Adipocyte (in vitro differentiated cells): ENCODE measurements at places on chromosomes 1 and 21.

GRCh38 chr1:66182551-66183178, 351.3 kb upstream of the SGIP1 start:
- DNase-seq = peak; percentile 77

DNA sequence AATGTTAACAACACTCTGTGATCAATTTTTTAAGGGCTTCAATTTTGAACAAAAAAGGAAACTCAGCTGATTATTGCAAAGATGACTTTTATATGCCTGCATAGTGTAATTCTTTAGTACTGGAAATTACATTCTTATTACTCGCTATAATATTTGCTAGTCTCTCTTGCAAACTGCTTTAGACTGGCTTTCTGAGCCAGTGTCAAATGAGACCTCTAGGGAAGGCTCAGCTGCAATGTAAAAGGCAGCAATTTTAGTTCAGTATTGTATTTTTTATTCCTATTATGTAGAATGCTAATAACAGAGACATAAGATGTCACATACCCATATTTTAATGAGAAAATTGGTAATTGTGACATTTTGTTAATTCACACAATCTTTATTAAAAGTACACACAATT, 338.1 kb upstream of the LYPLAL1 start:
- no peak for DNase-seq

GRCh38 chr1:53388963-53389362, 61.1 kb upstream of the LRP8 start:
- no peak for DNase-seq

GRCh38 chr1:246372559-246372958, 134.5 kb downstream of the SMYD3 start:
- DNase-seq = no peak

DNA sequence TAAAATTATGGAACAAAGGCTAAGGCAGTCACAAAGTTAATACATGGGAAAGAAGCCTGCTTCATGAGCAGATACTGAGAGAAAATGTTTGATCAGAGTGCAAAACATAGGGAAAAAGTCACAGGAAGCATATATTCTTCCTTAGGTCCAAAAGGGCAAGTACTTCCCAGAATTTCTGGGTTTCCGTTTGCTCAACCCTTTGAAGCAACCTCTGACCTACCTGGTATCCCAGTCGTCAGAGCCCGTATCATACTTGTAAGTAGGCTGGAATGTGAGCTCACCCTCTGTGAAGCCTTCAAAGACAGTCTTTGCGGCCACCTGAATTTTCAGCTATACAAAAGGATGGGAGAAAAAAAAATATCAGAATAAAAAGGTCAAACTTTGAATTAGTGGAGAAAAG, 20.5 kb upstream of the MTF1 start:
- no peak for DNase-seq

GRCh38 chr1:29392486-29393450, 156.4 kb downstream of the PTPRU start:
- DNase-seq = no peak

DNA sequence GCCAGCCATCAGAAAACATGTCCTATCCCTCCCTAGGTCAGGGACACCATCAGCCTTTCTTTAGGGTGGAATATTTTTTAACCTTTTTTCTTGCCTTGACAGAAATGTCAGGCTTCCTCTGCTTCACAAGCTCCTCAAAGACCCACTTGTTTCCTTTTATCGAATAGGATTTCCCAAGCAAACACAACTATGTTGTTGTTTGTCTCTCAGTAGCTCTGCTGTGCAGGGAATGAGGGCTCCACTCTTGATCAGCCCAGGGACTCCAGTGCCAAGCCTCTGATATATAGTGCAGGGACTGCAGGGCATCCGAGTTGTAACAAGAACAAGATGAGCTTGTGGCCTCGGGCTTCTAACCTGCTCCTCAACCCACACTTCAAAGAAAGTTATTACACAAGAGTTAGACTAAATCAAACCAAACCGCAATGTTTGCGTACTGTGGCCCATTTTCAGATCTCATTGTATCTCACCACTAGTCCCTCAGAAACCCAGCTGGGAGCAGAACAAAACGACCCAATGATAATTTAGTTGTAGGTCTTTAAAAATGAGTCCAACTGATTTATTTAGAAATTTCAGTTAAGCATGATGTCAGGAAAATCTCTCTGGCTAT, 108.1 kb downstream of the ATG4C start:
- peak; percentile 17 for DNase-seq

GRCh38 chr1:94332516-94332915, 85.7 kb upstream of the ABCD3 start:
- DNase-seq = no peak

DNA sequence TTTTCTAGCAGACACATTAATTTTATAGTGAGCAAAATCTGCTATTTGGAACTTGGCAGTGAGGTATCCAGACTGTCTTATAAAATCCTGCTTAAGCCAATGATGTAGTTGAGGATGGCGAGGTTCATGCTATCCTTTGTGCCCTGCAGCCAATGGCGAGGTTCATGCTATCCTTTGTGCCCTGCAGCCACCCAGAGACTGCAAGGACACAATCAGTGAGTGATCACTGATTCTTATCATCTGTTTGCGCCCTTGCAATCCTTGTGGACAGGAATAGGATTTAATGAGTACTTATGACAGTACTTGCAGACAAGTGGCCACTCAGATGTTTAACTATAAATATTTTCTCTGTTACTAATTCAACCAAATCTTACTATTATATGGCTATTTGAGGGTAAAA, 112.6 kb downstream of the EIF4G3 start:
- DNase-seq = no peak

DNA sequence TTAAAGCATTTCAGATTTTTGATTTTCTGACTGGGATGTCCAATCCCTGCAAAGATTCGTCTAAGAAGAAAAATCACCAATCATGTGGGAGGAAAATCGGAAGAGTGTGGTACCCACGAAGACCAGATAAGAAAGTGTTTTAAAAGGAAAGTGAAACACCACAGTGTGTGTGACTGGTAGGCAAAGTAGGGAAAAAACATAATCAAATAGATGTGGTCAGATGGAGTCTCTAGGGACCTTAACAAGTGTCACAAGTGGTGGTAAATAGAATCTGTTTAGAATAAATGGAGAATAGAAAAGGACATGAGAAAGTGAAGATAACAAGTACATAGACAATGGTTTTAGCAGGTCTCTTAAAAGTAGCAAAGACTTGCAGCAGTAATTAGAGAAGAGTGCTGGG, 154.6 kb downstream of the SLC30A10 start:
- DNase-seq = no peak

DNA sequence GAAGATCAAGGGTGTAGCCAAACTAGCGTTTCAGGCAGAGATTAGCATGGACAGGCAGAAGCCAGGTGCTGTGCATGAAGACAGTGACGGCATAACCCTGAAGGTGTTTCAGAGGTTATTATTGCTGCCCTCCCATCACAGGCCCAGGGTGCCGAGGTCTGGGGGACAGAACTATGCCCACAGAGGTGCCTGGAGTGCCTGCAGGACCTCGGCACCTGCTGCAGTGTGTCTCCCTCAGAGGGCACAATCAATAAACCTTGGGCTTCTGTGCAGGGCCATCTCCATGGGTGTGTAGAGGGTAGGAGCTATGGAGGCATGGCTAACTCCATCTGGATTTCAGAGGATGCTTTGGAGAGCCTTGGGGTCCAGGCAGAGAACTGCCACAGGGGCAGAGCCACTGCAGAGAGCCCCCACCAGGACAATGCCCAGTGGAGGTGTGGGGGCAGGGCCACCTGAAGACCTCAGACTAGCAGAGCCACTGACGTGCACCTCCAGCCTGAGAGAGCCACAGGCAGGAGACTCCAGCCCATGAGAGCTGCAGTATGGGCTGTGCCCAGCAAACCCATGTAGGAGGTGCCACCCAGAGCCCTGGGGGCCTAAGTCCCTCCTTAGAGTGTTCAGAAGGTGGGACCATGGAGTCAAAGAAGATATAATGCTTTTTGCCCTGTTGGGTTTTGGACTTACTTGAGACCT, 5.7 kb upstream of the ABCG1 start:
- DNase-seq = no peak

DNA sequence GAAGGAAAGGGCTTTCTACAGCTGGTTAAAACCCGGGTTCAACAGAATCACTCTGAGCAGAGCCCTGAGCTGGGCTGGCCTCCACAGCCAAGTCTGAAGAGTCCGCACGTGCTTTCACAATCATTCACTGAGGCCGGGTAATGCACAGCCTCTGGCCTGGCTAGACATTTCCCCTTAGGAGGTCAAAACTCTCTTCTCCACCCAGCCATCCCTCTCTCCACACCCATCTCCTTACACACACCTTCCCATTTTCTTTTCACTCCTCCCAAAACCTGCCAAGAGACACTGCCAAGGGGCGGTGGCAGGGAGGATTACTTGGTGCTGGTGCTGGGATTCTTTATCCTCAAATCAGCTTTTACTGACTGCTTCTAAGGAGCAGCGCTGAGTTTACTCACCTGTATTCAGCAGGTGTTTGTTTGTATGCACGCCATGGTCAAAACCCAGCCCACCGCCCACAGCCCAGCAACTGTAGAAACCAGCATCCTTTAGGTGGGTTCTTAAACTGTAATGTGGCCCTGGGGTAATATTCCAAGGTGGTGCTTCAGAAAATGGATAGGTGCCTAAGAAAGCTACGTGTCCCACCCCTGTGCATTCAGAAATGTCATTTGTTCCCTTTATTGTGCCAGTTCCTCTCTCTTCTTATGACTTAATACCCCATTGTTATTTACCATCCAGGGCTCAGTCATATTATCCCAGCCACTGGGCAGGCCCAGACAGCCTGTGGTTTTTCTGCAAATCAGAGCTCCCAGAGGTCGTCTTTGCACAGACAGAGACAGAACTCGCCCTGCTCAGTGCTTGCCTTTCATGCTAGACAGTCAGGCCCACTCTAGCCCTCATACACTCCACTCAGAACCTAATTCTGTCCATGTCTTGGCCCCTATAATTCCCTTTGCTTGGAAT, 80.2 kb downstream of the ADSS2 start:
- no peak for DNase-seq

GRCh38 chr1:202411422-202411821, 62.9 kb downstream of the PPP1R12B start:
- peak; percentile 35 for DNase-seq

DNA sequence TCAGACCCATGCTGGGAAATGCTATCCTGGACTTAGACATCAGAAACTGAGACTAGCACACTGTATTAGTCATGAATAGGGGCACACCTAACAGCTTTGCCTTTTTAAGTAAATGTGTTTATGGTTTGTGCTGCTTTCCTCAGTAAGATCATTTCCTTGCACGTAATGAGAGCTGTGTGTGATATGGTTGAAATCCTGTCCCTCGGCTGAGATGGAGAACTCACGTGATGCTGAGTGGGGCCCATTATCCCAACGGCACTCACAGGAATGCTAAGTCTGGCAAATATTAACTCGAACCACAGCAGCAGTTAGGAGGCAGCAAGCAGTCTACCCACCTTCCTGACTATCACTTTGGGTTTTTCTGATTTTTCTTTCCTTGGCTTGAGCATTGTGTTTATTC, 38.2 kb downstream of the BCL9 start:
- DNase-seq = peak; percentile 85

DNA sequence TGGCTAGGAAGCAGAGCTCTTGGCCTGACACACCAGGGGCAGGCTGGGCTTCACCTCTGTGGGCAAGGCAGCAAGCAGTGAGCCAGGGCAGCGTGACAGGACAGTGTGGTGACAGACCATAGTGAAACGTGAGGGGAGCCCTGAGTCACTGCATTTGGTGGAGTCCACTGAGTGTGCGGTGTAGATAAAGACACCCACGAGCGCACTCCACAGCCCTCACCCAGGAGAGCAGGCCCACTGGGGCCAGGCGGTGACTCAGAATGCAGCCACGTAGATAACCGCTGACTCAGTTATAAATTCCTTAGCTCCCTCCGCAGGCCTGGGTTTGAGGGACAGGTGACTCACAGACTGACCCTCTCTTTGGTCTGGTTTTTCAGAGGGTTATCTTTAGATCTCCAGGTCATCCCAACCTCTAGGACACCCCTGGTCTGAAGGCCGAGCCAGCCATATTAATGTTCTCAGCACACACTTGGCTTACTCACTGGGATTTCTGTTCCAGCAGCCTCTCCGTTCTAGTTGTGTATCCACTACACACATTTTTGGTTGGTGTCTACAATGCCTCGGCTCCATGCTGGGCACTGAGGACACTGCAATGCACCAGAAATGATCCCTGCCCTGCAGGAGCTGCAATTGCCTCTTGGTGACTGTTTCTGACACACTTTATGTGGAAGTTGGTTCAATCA, 90.2 kb upstream of the TSPAN2 start:
- peak; percentile 84 for DNase-seq

- DNase-seq = no peak
Observed at GRCh38 chr1:159884296-159884695, 15.7 kb downstream of the CFAP45 start.

GRCh38 chr1:167000546-167000945, 11.5 kb downstream of the MAEL start:
- DNase-seq = no peak

DNA sequence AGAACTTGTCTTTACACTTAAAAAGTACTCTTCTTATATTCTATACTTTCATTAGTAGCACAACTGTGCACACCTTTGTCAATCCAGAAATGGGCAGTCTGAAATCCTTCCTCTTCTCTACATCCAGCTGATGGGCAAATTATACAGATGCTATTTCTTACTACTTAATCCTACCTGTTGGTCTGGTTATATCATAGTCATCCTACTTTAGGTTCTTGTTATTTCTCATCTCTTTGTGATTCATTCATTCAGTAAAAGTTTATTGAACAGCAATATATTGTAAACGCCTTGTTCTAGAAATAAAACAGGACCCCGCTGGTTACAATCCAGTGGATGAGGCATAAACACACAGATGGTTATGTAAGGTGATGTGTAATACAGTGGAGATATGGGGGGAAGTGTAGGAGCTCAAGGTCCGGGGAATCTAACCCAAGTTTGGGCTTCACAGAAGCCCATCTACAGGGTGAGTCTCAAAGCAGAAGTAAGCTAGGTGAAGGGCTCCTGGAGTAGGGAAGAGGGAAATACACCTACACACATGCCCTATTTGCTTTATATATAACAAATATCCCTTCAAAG, 11.8 kb upstream of the FUBP1 start:
- DNase-seq = no peak

DNA sequence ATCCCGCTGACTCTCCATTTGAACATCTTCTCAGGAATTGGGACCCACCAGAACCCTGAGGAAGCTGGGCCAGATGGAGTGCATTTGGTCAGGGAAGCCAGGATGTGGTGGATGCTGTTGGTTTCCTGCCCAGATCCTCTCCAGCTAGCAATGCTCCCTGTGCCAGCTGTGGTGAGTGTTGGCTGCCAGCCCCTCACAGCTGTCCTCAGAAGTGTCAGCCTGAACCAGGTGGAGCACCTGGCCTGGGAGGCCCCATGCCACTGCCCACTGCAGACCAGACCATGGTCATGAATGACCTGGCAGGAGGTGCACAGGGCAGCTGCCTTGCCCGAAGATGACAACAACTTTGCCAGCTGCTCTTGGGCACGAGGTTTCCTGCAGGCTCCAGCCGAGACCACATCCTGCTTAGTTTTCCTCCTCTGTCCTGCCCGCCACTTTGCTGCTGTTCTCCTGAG, 54.4 kb downstream of the PRSS38 start:
- DNase-seq = no peak

DNA sequence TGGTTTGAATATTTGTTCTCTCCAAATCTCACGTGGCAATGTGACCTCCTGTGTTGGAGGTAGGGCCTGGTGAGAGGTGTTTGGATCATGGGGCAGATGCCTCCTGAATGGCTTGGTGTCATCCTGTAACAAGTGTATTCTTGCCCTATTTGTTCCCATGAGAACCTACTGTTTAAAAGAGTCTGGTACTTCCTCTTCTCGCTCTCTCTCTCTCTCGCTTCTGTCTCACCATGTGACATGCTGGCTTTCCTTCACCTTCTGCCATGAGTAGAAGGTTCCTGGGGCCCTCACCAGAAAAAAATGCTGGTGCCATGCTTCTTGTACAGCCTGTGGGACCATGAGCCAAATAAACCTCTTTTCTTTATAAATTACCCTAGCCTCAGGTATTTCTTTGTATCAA, 8.4 kb upstream of the PAXBP1 start:
- DNase-seq = no peak
